ENCODE measurements at places on chromosomes 11 and 22.

GRCh38 chr11:117688255-117688797 lies 108.7 kb downstream of the DSCAML1 start:
- no peak for DNase-seq

DNA sequence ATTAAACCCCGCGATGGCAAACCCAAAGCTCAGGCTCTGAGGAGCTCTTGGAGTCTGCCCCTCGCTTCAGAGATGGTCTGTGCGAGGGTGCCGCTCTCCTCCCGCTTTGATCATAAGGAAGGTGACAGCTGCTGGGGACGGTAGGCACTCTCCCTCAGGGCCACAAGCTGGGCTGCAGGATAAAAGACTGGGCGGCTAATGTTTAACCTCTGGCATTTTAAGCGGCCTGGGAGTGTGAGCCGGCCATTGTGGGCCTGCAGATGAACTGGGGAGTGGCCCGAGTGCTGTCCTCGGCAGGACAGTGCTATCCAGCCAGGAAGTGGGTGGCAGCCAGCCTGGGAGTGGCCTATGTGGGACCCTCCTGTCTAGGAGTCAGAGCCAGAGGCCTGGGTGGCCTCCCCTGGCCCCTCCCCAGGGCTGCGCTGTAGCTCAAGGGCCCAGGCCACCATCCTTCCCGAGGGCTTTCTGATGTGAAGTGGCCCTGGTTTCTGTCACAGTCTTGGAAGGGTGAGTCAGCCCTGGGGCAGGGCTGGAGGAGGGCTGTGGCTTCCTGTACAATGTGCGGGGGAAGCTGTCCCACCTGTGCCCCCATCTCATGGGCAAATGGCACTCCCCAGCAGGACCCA lies 58.7 kb upstream of the PRODH start:
- DNase-seq, result no peak

- DNase-seq, result no peak
Measured at GRCh38 chr11:108793138-108793537, 128.3 kb downstream of the DDX10 start.

- DNase-seq, result no peak
Measured at GRCh38 chr11:88101881-88102597, 73.2 kb downstream of the RAB38 start.

DNA sequence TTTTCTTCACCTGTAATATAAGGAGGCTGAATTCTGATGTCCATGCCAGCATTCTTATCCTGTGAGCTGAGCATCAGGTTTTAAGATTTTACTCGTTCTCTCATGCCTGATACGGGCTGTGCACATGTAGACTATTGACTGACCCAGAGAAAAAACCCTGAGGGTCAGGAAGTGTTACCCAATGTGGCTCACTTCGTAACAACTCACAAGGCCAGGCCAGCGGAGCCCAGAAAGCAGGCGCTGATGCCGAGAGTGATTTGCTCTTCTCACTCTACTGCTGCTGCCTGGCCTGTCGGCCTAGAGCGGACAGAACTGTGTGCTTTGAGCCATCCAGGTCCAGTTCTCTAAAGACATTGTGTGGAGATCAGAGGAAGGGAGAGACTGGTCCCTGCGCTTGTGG lies 10.8 kb downstream of the THYN1 start:
- no peak for DNase-seq

DNA sequence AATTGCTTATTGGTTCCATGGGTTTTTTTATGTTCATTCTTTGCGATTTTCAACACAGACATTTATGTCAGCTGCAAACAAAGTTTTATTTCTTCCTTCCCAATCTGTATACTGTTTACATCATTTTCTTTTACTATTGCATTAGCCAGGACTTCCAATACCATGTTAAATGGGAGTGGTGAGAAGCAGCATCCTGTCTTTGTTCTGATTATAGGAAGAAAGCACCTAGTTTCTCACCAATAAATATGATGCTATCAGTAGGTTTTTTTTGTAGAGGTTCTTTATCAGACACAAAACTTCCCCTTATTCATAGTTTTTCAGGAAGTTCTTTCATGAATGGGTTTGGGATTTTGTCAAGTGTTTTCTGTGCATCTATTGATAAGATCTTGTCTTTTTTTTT lies 28.0 kb upstream of the OR8B8 start:
- DNase-seq, result no peak

DNA sequence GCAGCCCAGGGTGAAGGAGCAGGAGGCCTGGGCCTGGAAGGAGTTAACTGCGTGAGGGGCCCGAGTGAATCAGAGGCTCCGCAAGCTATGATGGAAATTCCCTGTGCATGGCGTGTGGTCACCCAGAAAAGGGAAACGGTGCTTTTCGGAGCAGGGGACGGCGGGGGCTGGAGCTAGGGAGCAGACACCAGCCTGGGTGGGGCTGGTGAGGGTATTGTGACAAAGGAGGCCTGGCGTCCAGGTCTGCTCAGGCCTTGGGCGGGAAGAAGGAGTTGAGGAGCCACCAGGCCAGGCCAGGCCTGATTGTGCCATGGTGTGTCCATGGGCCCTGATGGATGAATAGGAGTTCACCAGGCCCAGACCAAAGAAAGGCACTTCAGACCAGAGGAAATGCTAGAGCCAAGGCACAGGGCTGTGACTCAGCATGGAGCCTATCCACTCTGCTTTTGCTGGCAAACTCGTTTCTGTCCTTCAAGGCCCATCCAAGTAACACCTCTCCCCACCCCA lies 12.8 kb upstream of the SPI1 start:
- DNase-seq, result no peak

DNA sequence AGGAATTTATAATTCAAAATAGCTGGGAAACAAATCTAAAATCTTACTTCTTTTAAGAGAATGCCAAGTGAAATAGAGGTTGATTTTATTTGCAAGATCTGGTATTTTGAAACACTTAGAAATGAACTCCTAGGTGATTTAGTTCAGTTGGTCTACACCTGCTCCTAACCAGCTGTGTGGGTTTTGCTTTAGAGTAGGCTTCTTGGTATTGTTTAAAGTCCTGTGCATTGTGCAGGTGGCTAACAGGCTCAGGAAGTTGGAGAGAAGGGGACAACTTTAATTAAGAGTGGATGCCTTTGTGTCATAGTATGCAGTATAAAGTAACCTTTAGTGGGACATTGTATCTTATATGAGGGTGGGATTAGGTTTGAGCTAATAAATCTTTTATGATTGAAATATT lies 4.1 kb upstream of the RAG2 start:
- DNase-seq, result no peak

GRCh38 chr11:83663988-83664387 lies 377.8 kb upstream of the CCDC90B start:
- no peak for DNase-seq

- no peak for DNase-seq
Measured at GRCh38 chr11:69253028-69253427, 40.9 kb upstream of the MYEOV start.

DNA sequence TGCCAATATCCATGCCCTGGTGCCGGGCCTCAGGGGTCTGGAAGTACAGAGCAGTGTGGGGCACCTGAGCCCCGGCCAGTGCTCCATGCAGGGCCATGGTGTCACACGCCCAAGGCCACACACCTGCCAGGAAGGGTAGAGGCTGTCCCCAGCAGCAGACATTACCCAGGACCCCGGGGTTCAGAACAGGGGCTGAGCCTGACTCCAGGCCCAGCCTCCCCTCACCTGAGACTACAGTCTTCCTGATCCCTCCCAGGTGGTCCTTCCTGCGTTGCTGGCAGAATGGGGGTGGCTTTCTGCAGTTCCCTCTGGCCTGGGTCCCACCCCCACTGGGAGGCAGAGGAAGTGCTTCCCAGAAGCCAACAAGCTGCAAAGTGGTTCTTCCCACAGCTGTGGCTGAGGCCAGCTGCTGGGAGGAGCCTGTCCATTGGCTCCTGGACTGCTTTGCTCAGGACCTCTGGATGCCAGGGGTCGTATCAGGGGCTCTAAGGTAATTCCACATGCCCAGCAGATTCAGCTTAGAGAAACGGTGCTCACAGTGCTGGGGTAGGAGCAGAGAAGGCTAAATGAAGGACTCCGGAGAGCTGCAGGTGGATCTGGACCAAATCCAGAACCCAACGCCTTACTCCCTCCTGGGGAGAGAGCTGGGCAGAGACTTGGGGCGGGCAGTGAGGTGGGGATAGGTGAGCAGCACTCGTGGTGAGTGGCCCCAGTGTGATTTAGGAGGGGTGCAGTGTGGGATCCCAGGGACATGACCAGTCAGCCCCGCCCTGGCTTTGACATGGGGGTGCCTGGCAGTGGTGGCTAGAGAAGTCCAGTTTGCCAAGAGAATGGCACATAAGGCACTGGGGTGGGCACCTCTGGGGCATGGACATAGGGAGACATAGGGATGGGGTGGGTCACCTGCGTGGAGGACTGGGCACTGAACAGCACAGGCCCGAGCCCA lies 12.6 kb downstream of the TCIRG1 start:
- no peak for DNase-seq

- no peak for DNase-seq
Measured at GRCh38 chr11:45928535-45929215, 6.2 kb downstream of the LARGE2 start.

- no peak for DNase-seq
Measured at GRCh38 chr11:47979378-47980087, 826 bp upstream of the PTPRJ start.

DNA sequence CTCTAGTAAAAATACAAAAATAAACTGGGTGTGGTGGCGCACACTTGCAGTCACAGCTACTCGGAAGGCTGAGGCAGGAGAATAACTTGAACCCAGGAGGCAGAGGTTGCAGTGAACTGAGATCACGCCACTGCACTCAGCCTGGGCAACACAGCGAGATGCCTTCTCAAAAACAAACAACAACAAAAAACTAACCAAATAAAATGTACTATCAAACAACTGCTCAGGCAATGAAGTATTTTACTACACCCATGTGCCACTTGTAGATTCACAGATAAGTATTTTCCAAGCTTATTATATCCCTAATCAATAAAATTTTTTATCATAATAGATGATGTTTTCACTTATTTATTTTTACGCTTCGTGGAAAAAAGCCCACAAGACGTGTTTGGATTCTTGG lies 924 bp downstream of the C11orf65 start:
- no peak for DNase-seq

GRCh38 chr11:503179-503981 lies 3.7 kb downstream of the RNH1 start:
- no peak for DNase-seq

- no peak for DNase-seq
Measured at GRCh38 chr22:44445307-44445680, 52.7 kb downstream of the RTL6 start.

DNA sequence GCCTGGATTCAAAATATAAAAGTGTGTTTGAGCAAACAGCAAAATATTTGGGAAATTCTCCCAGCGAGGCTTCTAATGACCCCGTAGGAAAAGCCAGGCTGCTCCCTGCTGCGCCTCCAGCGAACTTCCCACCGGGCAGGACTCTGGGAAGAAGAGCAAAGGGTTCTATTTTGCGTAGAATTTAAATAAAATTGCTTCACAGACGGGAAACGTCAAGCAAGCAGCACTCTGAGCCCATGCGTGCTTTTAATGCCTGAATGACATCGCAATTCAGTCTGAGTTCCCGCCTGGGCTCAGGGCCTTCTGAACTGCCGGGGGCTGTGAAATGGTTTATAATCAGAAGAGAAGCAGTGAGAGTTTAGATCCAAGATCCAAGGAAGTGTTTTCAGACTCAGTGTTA lies 775.1 kb downstream of the BRD1 start:
- DNase-seq, result no peak

GRCh38 chr11:116138280-116138679 lies 634.1 kb upstream of the CADM1 start:
- no peak for DNase-seq

GRCh38 chr11:1854949-1855885 lies 2.3 kb downstream of the LSP1 start:
- no peak for DNase-seq

DNA sequence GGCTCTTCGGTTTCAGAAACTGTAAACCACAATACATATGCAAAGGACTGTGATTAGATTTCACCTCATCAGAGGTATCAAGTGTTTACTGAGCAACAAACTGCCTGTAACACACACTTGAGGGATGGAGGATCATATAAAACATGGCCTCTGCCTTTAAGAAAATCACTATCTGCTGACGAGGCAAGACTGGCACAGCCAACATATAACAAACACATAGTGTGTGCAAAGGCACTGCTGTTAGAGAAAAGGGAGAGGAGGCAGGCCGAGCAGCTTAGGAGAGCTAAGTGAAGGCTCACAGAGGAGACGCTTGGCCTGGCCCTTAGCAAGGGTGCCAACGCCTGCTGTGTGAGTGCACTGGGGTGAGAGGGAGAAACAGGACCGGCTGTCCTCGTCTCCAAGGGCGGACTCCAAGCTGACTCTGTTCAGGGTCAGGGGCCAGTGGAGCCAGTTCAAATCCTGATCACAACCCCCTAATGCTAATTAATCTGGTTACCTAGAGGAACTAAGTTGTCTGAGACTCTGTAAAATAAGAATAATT lies 48.2 kb downstream of the LRFN4 start:
- DNase-seq, result no peak

- no peak for DNase-seq
Measured at GRCh38 chr22:43308836-43309235, 34.3 kb downstream of the SCUBE1 start.

- no peak for DNase-seq
Measured at GRCh38 chr11:927871-928270, 2.2 kb downstream of the AP2A2 start.

DNA sequence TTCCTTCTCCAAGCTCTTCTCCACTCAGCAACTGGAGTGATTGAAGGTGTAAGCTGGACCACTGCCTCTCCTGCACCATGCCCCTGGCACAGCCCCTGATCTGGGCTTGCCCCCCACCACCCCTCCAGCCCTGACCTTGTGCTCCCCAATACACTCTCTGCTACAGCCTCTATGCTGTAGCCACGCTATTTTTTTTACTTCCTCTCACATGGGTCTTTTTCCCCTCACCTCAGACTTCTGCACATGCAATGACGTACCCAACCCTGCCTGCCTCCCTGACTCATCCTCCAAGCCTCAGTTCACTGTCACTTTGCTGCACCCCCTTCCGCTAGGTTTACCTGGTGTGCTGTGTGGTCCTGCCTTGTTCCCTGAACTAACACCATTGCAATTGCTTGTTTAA lies 9.0 kb downstream of the CSNK2A3 start:
- DNase-seq, result no peak

DNA sequence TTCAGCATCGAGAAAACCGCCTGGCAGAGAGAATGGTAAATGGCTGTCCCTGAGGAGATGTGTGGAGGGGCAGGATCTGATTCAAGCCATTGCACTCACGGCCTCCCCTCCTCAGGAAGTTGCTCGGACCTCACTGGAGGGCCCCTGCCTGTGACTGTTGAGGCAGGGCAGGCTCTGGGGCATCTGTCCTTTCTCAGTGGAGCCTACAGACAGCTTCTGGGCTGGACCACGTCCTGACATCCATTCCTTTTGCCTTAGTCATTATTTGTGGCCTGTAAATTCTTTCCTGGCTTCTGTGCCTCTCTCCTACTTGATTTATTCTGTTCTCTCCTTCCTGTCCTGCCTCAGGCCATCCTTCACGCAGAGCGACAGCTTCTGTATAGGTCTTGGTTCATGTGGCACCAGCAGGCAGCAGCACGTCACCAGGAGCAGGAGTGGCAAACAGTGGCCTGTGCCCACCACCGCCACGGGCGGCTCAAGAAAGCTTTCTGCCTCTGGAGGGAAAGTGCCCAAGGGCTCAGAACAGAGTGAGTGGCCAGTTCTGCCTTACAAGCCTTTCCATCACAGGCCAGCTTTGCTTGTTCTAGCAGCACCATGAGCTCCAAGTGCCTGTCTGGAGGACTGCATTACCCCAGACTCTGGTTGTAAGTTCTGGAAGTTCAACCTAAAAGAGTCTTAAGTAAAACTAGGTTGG lies 59.6 kb downstream of the PISD start:
- no peak for DNase-seq

- DNase-seq, result no peak
Measured at GRCh38 chr22:24878969-24879368, 67.5 kb downstream of the LHFPL7 start.
